ENCODE measurements at places on chromosomes 2 and 18.

DNA sequence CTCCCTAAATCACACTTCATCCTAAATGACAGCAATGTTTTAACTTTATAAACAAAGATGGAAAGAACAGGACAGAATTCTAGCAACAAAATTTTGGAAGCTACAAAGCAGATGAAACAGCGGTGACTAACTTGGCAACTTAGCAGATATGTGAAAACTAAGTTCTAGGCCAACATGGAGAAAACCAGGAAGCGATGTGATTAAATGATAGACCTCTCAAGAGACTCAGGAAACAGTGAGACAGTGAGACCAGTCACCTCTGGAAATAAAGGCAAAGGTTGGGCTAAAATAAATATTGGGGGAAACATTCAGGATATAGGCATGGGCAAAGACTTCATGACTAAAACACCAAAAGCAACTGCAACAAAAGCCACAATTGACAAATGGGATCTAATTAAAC, 24.4 kb upstream of the ZBTB7C start:
- DNase-seq, result no peak

DNA sequence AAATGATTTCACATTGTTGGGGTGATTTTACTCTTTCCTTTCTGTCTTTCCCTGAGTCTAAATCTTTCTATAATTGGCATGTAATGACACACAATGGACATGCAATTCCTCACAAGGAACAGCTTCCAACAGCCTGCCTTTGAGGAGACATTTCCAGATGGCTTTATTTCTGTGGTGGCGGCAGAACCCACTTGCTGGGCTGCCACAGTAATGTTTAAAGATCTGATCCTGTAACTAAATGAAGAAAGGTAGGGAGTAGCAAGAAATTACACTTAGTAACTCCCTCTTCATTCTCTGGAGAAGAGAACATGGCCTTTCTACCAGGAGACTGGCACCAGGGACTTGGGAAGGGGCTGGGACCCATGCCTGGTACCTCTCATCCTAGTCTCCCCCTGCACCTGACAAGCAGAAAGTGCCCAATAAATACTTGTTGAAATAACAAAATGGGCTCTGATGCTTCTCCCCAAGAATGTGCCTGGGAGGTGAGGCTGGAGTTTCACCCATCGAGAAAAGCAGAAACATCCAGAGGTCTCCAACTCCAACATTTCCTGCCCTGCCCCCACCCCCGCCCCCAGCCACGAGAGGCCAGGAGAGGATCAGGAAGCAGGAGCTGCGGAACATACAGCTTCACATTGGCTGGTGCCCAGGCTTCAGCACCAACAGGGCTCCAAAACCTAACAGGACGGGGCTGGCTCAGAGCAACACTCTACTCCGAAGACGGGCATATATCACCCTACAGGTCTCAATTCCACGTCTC, 92.1 kb downstream of the PXDN start:
- no peak for DNase-seq

- DNase-seq, result no peak
Observed at GRCh38 chr2:174023591-174024523, 58.7 kb upstream of the SP3 start.

- peak; percentile 33 for DNase-seq
Observed at GRCh38 chr2:86790676-86791572, at the start of gene CD8A. Gene CD8A (minus strand): TSS chr2:86790913. CDS start chr2:86790825, 88 bp downstream.

DNA sequence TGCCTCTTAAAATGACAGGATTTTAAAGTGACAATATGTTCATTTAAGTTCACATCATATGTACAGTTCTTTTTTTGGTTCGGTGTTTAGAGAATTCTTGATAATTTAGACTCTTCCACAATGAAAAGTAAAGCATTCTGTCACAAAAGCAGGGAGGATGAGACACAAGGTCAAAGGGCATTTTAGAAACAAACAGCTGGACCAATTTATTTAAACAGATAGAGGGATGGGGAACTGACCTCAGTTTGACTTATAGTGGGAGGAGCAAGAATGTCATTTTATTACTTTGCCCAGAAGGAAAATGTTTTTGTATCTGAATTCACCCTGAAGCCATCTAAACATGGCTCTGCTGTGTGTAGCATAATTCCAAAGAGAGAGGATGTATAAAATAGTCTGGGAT, 128.5 kb downstream of the MEIS1 start:
- no peak for DNase-seq

DNA sequence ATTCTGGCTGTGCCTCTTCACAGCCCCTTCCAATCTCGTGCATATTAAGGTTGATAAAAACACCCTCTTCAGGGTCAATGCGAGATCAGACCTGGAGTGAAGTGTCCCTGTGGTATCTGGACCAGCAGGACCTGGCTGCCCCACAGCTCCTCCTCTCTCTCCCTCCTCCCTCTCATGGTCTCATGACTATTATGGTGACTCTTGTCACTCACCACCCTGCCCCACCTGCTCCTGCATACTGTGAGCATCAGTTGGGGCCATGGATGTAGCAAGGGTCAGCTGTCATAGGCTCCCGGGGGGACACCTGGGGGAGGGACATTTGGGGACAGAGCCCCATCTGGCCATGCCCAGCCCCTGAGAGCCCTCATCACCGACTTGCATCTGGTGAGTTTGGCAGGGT, 50.2 kb downstream of the ODC1 start:
- no peak for DNase-seq

DNA sequence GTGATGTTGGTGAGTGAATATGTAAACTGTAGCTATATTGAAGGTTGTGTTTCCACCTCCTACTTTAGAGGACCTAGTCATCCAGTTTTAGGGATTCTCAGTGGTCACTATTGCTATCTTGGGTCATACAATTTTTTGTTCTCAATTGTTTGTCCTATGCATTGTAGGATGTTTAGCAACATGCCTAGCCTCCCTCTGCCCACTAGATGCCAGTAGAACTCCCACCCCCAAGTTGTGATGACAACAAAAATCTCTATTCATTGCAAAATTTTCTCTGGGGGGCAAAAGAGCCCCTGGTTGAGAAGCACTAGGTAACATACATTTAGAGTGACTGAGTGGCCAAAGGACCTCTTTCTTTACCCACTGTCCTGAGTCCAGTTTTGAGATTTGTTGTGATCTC, 87.3 kb downstream of the LRRTM4 start:
- DNase-seq, result no peak

- no peak for DNase-seq
Observed at GRCh38 chr2:195842932-195843331, 185.9 kb downstream of the SLC39A10 start.

- DNase-seq, result no peak
Observed at GRCh38 chr18:78239090-78239457, 740.5 kb upstream of the SALL3 start.

- peak; percentile 17 for DNase-seq
Observed at GRCh38 chr2:240595381-240596079, 9.0 kb downstream of the CAPN10 start.
